ENCODE measurements at places on chromosomes 5 and 9. TPM values are rescaled to one million over a fixed set of nuclear protein-coding genes. Genes with fewer than 3 reads are reported as not detected.

SLC27A6 gene
- total RNA-seq, result 1.1 TPM

GRCh38 chr9:37163299-37163698, 42.9 kb downstream of the ZCCHC7 start:
- DNase-seq, result no peak

GNA14 gene
- total RNA-seq, result 0.23 TPM

HAPLN1 gene
- 24.4 TPM for total RNA-seq

DNA sequence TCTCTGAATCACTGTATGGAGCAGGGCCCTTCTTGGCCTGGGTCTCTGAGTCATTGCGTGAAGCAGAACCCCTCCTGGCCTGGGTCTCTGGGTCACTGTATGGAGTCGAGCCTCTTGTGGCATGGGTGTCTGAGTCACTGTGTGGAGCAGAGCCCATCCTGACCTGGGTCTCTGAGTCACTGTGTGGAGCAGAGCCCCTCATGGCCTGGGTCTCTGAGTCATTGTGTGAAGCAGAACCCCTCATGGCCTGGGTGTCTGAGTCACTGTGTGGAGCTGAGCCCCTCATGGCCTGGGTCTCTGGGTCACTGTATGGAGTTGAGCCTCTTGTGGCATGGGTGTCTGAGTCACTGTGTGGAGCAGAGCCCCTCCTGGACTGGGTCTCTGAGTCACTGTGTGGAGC, 94.0 kb upstream of the RAPGEF1 start:
- DNase-seq, result peak; percentile 60

DNM1 gene
- 12.3 TPM for total RNA-seq

- DNase-seq, result peak; percentile 74
Measured at GRCh38 chr5:143562935-143563334, 159.4 kb upstream of the NR3C1 start.

GABRA1 gene
- 9.7 TPM for total RNA-seq

- DNase-seq, result no peak
Measured at GRCh38 chr5:135072387-135073281, 38.6 kb upstream of the PITX1 start.

DNA sequence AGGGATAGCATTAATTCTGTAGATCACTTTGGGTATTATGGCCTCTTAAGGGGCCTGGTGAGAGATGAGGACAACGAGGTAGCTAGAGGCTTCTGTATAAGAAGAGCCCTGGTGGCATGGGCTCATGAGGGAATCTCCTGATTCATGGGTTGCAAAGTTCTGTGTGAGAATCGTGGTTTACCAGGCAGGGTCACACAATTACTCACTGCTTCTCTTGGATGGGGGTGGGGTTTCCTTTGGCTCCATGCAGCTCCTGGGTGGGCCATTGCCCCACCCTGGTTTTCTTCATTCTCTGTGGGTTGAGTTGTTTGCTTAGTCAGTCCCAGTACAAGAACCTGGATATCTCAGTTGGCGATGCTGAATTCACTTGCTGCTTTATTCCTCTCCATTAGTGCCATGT, 30.9 kb upstream of the TNFSF15 start:
- peak; percentile 8 for DNase-seq

DNA sequence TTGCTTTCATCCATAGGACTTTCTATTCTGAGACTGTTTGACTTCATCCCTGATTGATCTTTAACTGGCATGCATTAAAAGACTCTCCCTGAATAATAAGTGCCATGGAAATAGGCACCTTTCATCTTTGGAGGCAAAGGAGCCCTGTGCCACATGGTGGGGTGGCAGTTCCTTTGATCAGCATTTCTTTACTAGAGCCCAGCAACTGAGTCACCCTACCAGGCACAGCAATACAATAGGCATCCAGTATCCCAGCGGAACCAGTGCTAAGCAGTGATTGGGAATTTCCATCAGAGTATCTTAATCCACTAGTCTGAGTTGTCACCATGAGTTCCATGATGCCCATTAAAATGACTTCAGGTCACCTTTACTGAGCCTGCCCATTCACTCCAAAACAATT, 476.1 kb upstream of the MPDZ start:
- DNase-seq, result peak; percentile 10

GRCh38 chr9:8750639-8751051, 951.1 kb upstream of the DMAC1 start:
- no peak for DNase-seq

GRCh38 chr5:83789371-83789770, 68.7 kb upstream of the HAPLN1 start:
- no peak for DNase-seq

FOXD1 gene
- 62.3 TPM for total RNA-seq

PHF24 gene
- total RNA-seq, result not detected

NME5 gene
- total RNA-seq, result 0.29 TPM

- no peak for DNase-seq
Measured at GRCh38 chr5:100270023-100270771, 265.0 kb upstream of the FAM174A start.

GRCh38 chr9:115743709-115744605, 409.6 kb upstream of the PAPPA start:
- no peak for DNase-seq

- no peak for DNase-seq
Measured at GRCh38 chr5:61999371-61999770, 306.6 kb upstream of the KIF2A start.

DNA sequence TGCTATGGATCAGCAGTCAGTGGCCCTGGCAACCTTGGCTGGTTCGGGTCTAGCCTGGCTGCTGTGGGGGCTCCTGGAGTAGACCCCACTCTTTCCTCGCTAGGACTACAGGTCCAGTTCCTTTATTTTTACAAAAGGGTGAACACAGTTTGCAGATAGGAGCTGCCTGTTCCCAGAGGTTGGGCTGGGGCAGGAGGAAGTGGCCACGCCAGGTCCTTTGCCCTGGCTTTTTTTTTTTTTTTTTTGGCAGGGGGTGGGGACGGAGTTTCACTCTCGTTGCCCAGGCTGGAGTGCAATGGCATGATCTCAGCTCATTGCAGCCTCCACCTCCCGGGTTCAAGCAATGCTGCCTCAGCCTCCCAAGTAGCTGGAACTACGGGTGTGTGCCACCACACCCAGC, 7.9 kb downstream of the SLC2A6 start:
- DNase-seq, result no peak

GRCh38 chr5:52579391-52579790, 208.3 kb upstream of the ITGA1 start:
- DNase-seq, result no peak

DNA sequence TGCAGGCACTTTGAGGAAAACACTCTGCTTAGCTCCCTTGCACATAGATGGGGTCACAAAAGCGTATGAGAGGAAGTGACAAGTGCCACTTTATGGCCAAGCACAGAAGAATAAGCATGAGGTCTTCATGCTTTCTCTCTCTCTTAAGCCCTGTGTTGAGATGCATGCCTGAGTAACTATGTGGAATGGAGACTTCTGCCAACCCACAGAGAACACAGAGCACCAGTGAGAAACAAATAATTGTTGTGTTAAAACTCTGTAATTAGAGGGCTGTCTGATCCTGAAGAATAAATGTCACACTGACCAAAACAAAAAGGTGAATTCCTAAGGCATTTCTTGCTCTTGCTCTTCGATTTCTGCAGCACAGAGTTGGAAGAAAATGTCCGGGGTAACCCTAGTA, 488.5 kb downstream of the CTNND2 start:
- no peak for DNase-seq

GRCh38 chr9:81264516-81264915, 424.8 kb downstream of the TLE1 start:
- DNase-seq, result peak; percentile 3

- no peak for DNase-seq
Measured at GRCh38 chr9:5628183-5628529, 751 bp upstream of the RIC1 start.

LEAP2 gene
- 0.68 TPM for total RNA-seq

- no peak for DNase-seq
Measured at GRCh38 chr5:68372161-68372560, 156.6 kb downstream of the PIK3R1 start.

FSTL4 gene
- 0.11 TPM for total RNA-seq

SGCD gene
- total RNA-seq, result 1.4 TPM

- no peak for DNase-seq
Measured at GRCh38 chr5:172364773-172365172, 81.2 kb upstream of the UBTD2 start.

PLAC8L1 gene
- total RNA-seq, result 0.83 TPM

CAMK2A gene
- not detected for total RNA-seq

DNA sequence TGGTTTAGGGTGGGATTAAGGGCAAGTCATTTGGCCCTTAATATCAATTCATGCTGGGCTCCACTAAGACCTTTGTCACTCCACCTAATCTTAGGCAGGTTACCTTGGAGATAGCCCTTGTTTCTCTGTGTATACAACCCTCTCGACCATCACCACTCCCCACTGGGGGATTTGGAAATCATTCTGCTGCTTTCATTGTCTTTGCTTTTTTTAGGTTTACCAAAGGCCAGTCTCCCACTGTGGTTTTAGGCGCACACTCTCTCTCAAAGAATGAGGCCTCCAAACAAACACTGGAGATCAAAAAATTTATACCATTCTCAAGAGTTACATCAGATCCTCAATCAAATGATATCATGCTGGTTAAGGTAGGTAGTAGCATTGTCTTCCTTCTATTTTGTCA, 6.2 kb downstream of the GZMK start:
- DNase-seq, result no peak

MARVELD2 gene
- total RNA-seq, result 3.8 TPM

DNA sequence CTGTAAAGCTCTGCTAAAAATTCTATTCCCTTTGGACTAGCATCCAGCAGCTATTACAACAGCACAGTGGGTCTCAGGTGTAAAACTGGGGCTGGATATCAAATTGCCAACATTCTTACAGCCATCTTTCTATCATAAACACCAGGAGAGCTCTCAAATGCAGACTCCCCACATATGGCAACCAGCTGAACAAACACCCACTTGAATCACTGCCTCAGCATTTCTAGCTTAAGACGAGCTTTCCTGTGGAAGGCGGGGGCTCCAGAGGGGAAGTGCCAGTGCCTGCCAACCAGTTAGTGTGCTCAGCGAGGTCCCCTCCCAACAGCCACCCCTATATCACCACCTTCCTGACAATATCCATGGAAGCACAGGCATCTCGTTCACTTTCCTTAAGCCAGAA, 62.2 kb downstream of the IPPK start:
- DNase-seq, result peak; percentile 83

GRCh38 chr5:77419644-77420582, 72.2 kb downstream of the WDR41 start:
- DNase-seq, result no peak
